Kidney capillary endothelial cell (primary cell): ENCODE measurements at places on chromosomes 6 and 20.

DNA sequence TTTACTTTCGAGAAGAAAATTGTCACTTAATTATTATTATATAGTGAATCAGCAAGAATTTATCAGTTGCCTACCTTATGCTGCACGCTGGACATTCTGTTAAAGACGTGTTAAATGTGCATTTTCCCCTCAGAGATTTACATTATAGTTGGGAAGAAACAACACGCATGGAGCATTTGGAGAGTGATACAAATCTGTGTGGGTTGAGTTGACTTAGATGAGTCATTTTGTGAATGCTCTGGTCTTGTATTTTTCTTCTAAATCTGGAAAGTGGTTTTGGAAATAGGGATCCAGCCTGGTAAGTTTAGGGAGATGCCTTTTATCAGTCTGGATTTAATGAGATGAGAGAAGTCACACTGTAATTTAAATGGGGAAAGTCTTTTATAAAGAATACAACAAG, 24.0 kb upstream of the SMIM26 start:
- DNase-seq, result no peak

DNA sequence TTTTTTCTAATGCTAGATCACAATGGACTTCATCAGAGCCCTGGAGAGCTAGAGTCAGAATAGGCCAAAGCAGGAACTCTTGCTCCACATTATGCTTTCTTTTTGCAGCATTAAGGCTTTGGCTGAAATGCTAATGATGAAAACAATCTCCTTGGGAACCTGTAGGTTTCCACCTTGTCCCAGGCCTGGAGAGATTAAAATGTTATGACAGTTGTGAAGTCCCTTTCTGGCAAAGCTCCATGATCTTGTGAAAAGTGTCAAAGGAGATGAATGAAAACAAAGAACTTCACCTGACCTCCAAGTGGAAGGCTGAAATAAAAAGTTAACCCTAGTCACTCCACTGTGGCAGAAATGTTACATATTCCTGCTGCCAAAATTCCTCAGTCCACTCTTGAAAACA, 64.0 kb upstream of the LRRC1 start:
- no peak for DNase-seq

GRCh38 chr6:18681832-18682503, 294.8 kb downstream of the RNF144B start:
- DNase-seq, result no peak

DNA sequence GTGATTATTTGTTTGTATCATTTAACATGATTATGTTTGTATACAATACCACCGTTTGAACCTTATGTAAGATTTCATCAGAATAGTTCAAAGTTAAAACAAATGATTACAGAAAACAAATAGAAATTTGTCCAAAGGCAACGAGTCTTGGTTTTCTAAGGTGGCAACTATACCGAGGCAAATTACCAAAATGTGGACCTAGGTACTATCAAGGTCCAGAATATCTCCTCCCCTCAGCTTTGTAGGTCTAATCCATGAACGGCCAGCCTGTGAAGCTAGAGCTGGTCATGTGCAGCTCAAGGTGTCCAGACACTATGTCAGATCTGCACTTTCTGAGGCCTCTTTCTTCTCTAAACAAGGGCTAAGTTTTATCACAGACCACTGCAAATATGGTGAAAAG, 151.7 kb upstream of the BEND3 start:
- DNase-seq, result no peak

- DNase-seq, result no peak
Measured at GRCh38 chr6:157225575-157225995, 97.7 kb downstream of the TMEM242 start.

DNA sequence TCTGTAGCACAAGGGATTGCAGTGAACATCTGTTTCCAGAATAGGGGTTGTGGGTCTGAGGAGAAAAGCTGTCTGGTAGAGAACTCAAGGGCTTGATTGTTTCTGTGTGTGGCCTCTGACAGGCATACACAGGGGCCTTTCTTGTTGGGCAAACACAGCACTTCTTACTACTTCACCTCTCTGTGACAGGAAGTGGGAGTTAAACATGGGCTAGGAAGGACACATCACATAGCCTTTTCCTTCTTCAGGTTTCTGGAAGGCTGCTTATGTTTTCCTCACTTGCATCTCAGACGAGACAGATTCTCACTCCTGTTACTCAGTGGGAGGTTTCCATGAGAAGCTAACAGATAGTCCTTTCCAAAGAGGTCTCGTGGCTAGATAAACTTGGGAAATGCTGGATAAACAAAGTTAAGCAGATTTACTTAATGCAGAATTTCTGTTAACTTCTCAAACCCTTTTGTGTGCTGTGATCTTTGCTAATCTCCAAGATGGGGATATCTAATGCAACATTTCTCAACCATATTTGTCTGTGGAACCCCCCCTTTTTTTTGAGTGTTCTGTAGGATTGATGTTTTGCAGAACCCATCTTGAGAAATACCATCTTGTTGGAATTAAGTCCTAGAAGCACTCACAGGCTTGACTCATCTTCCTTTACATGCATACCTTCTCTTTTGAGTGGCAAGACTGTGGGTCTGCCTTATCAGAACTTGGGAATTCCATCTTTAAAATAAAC, 41.9 kb upstream of the RNF8 start:
- DNase-seq, result no peak

DNA sequence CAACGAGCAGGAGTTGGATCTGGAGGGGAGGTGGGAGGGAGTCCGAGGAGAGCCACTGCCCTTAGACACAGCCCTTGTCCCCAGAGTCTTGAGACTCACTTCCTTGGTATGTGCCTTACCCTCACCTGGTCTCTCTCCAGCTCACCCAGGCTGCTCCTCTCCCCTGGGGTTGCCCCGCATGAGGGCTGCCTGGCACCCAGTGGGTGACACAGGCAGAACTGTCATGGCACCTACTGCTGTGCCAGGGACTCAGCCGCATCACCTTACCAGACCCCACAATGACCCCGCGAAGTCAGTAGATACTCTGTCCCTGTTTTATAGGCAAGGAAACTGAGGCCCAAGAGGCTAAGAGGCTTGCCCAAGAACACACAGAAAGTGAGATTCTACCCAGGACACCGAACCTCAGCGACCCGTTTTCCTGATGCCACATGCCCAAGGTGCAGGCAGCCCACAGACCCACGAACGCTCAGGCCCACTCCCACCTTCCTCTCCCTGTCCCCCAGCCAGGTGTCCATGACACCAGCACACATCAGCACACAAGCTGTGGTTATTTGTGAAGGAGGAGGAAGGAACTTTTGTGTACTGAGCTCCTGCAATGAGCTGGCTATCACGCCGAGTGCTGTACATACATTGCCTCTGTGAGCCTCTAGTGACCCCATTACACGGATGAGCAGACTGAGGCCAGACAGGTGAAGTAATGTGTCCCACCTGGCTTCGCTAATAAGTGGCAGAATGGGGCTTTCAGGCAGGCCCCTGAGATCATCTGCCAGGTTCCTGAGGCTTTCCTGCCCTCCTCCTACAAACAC, 168.1 kb downstream of the GRM4 start:
- DNase-seq, result no peak

DNA sequence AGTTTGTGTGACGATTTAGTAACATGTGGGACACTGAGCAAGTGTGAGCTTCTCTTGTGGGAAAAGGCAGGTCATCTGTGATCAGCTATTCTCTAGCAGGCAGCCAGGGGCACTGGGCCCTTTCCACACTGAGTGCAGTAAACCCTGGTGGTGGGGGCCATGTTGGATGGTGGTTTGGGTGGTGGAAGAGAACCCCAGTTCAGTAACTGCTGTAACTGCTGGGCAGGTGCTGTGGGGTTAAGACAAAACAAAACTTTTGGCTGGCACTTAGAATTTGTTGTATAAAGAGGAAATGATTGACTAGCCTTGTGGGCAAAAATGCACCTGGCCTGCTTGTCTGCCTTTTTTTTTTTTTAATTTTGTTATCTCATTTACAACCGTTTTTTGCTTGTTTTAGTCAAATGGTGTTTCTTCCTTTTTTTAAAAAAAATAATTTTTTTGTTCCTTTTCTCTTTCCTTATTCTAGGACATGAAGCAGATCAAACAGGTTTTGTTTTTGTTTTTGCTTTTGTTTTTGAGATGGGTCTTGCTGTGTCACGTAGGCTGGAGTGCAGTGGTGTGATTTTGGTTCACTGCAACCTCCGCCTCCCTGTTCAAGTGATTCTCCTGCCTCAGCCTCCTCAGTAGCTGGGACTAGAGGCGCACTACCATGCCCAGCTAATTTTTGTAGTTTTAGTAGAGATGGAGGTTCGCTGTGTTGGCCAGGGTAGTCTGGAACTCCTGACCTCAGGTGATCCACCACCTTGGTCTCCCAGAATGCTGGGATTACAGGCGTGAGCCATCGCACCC, 59.8 kb downstream of the IGF2R start:
- no peak for DNase-seq

DNA sequence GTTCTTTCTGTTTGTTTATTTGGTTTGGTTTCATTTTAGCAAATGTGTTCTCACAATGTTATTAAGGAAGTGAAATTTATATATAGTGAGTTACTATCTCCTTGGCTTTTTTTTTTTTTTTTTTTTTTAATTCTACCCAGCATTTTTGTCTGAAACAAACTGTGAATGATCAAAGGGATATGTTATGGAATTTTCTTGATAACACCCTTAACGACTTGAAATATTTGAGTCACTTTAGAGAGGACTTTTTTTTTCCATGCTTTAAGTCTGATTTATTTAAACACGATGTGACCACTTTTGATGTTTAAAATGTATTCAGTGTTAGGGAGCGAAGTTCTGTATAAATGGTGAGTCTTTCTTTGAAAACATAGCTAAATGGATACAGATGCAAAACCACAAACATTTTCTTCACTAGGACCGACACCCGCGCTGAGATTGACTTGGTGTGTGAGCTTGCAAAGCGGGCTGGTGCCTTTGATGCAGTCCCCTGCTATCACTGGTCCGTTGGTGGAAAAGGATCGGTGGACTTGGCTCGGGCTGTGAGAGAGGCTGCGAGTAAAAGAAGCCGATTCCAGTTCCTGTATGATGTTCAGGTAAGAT, 149.7 kb downstream of the MTHFD1L start:
- DNase-seq, result no peak

GRCh38 chr6:146785001-146785585, 186.3 kb downstream of the ADGB start:
- peak; percentile 51 for DNase-seq
